ENCODE measurements at places on chromosomes 4 and X.

- DNase-seq: no peak
Measured at GRCh38 chr4:8759987-8760386, 111.7 kb downstream of the HMX1 start.

DNA sequence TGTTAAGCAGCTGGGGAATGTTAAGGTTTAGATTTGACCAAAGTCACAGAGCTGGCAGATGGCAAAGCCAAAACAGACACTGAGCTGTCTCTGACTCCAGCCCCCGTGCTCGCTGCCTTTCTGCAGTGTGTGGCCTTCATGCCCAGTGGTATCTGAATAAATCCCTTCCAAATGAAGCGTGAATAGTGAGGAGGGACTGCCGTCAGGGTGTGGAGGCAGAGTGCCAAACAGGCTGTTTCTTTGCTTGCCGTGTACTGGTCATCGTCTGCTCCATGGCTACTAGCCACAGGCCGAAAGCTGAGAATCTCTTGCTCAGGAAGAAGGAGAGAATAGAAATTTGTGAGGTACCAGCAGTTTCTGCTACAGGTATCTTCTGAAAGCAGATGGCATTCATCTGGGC is 19.7 kb downstream of the PRIMPOL start:
- no peak for DNase-seq

DNA sequence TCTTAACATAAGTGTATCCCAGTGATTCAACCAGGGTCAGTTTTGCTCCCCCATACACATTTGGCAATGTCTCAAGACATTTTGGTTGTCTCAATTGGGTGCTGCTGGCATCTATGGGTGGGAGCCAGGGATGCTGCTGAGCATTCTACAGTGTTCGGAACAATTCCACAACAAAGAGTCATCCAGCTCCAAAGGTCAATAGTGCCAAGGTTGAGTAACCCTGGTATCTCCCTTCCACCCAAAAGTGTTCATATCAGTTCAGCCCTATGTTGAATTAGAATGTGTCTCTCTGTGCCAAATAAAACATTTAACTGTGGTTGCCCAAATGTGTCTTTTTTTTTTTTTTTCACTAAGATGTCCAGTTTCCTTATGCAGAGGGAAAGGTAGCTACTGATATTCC is 129.4 kb upstream of the RAI2 start:
- no peak for DNase-seq

DNA sequence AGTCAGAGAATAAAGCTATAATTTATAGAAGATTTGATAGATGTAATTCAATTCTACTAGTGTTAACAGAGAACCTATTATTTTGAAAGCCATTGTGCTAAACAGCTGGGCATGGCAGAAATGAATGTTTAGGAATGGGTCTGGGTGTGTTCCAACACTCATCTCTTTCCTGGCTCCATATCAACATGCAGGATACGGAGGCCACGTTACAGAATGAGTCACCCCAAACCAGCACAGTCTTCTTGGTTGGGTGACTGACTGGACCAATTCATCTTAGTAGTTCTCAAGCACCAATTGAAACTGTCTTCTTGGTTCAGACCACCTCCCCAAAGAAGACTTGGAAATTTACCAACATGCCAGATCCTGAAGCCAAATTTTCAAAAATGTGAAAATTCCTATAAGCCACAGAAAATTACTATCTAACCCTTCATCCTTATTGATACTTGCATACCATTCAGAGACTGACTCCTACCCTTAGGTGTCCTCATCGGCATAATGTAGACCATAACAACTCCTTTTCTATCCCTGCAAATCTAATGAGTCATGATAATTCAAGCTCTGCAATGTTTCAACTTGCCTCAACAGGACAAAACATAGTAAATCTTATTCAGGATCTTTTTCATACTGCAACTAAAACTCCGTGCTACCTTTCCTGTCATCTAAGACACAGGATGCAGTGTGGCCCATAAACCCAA is 52.0 kb upstream of the ATOH1 start:
- no peak for DNase-seq

GRCh38 chr4:136329042-136329662 is 1203.1 kb downstream of the PCDH18 start:
- DNase-seq: no peak

- DNase-seq: peak; percentile 11
Measured at GRCh38 chr4:176377780-176378179, 58.0 kb downstream of the SPCS3 start.

GRCh38 chrX:83535417-83536196 is 27.5 kb downstream of the POU3F4 start:
- DNase-seq: no peak

- peak; percentile 49 for DNase-seq
Measured at GRCh38 chr4:166165829-166166420, 292.9 kb downstream of the TLL1 start.

DNA sequence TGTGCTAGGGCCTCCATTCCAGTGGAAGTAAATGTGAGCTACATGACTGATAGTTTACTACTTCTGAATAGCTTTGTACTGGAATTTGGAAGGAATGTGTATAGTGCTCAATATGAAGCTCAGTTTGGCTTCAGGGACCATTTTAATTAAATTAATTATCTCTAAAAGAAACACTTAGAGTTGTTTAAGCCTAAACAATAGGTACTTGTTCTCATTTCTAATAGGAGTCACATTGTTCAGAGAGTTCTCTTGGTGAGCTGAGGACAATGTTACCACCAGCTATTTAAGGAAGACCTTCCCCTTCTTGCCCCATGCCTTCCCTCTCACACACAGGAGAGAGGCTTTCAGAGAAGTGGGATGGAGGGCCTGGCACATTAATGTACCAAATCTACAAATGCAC is 78.3 kb downstream of the CHIC2 start:
- no peak for DNase-seq

DNA sequence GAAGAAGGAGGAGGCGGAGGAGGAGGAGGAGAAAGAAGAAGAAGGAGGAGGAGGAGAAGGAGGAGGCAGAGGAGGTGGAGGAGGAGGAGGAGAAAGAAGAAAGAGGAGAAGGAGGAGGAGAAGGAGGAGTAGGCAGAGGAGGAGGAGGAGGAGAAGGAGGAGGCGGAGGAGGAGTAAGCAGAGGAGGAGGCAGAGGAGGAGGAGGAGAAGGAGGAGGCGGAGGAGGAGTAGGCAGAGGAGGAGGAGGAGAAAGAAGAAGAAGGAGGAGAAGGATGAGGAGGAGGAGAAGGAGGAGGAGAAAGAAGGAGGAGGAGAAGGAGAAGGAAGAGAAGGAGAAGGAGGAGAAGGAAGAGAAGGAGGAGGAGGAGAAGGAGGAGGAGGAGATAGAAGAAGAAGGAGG is 19.9 kb downstream of the MRFAP1 start:
- no peak for DNase-seq

- DNase-seq: no peak
Measured at GRCh38 chr4:81898862-81899504, 427.3 kb upstream of the RASGEF1B start.

- DNase-seq: no peak
Measured at GRCh38 chr4:165520086-165520485, 141.3 kb downstream of the CPE start.

GRCh38 chr4:22179124-22179874 is 230.7 kb upstream of the KCNIP4 start:
- DNase-seq: peak; percentile 40

- DNase-seq: no peak
Measured at GRCh38 chr4:57764856-57765255, 654.7 kb upstream of the IGFBP7 start.

- DNase-seq: no peak
Measured at GRCh38 chr4:36254371-36254770, 10.1 kb upstream of the ARAP2 start.

DNA sequence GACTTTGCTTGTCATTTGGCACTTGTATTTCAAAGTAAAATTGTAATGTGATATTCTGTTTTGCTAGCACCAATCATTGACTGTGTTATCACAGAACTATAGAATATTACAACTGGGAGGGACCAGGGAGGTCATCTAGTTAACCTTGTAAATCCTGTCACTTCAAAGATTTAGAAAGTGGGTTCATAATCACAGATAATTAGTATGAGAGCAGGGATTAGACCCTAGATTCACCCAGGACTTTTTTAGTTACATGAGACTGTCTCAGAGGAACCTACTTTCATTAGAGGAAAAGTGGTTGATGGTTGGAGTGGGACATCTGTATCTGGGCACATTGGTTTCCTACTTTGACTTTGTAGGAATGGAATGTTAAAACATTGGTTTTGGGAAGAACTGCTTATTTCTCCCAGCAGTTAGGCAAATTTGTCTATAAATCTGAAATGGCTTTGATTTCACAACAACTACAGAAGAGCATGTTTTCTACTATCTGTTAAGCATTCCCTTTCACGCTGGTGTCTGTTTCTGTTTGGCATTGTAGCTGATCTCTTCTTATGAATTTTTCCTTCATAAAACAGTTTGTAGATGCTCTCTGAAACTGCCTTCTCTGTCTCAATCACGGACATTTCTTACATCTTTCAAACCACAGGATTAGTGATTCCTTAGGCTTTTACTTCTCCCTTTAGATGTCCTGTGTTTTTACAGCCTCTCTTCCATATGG is 144.1 kb downstream of the DIPK2B start:
- DNase-seq: no peak

GRCh38 chrX:148611993-148612392 is 111.6 kb downstream of the AFF2 start:
- DNase-seq: no peak

DNA sequence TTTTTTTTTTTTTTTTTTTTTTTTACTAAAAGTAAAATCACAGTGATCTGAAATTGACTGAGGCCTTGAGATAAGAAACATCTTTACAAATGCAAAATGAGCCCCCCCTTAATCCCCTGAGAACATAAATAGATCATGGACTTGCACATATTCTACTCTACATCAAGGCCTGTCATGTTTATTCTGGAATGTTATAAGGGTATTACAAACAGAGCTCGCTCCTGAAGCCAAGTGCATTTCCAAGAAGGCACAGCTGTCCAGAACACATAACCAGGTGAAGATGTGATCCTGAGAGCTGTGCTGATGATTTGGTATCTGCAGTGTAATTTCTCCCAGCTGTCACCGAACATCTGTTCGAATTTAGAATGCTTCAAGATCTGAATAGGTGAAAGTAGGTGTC is 384.5 kb downstream of the GPAT3 start:
- DNase-seq: no peak

DNA sequence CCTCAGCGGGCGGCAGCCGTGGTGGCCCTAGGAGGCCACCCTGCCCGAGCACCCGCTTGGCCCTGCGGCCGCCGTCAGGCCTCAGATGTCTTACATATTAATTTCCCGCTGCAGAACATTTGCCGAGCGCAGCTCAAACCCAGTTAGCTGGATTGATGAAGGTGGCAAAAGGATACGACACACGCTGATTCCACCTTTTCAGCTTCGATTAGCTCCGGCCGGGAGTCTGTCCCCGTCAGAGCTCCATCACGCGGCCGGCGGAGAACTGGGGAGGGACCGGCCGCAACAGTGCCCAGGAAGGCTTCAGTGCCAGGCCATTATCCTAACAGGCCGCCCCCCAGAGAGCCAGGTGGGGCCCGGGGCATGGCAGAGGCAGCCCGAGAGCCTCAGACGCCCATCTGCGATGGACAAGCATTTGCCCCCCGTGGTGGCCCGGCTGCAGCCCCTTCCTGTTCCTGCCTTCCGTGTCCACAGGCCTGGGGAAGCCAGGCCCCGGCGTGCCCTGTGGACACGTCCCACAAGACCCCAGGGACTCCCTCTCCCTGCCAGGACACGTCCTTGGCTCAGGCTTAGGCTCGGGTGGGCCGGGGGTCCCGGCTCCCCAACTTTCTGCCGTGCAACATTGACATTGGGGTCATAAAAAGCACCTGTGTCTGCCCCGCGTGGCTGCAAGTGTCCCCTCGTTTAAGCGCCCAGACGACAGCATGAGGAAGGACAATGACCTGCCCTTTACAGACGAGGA is 133.8 kb upstream of the NKX1-1 start:
- no peak for DNase-seq

- DNase-seq: peak; percentile 2
Measured at GRCh38 chr4:41887821-41888686, 47.2 kb upstream of the TMEM33 start.

GRCh38 chr4:161538941-161539340 is 624.9 kb downstream of the FSTL5 start:
- DNase-seq: no peak

DNA sequence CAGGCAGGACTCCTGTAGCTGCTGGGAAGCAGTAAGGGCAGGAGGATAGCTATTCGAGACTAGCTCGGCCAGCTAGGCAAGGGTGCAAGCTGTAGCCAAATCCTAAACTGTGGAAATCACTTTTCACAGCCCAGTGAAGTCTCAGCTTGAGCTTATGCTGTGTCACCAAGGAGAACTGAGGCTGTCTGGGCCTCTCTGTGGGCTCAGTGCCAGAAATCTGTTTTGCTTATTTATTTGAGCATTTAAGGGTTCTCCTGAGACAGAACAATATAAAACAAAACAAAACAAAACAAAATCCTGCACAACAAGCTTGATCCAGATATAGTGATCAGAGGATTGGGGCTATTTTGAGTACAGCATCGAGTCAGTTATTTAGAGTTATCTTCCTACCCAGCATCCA is 97.5 kb downstream of the FANCB start:
- DNase-seq: no peak

DNA sequence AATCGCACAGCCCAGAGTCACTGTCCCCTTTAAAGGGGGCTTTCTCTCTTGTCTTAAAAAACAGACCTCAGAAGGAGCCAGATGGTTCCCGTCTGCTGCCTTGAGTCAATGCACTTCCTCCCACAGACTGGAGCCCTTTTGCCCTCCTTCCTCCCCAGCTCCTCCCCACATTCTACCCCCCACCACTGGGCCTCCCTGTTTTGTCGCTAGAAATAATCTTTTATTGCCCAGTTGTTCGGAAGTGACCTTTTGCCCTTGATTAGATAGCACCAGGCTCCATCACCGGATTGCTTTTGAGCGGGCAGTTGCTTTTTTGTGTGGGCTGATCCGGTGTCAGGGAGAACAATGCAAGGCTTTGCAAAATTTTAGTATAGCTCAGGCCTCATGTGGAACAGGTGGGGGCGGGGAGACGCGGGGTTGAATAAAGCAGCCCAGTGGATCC is 47.7 kb downstream of the SPRY1 start:
- DNase-seq: no peak

DNA sequence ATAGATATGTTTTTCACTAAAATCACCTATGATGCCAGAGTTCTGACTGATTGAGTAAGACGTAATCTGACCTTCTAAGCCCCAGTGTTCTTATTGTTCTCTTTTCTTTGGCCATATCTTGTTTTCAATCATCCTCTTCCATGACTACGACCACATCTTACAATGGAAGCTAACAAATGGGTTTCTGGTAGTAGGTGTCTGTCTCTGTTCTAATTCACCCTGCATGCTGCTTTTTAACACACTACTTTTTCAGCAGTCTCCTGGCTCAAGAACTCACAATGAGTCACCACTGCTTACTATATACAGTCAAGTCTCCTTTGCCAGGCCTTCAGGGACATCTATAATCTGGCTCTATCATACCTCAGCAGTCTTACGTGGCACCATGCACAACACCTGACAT is 146.1 kb downstream of the NEXMIF start:
- DNase-seq: no peak

DNA sequence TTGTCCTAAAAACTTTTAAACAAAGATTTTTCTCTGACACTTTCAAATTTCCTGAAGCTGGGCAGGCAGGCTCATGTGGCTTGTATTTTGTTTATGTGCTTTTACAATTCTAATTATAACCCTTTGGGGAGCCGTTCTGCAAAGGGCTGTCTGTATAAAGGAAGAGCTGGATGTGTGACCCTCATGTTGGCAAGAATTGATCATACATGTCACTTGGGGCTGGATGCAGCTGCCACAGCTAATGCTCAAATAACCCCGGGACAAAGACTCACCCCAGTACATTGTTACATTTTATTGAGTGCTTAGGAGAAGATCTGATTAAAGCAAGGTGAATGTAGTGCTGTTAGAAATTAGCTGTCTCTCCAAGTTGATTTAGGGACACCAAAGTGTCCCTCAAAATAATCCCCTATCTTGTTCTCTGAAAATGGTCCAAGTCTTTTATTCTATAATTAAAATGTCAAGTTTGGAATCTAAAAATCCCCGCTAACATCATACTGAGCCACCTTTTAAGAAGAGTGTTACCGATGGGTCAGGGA is 13.0 kb upstream of the DAPP1 start:
- DNase-seq: peak; percentile 70

Measured in NCI-H1930 (cell line).